Activated naive CD8-positive, alpha-beta T cell treated with anti-CD3 and anti-CD28 coated beads, Interleukin-2, amount 50 U/mL, for 16 hours (primary cell): ENCODE measurements at places on chromosomes 4 and X.

DNA sequence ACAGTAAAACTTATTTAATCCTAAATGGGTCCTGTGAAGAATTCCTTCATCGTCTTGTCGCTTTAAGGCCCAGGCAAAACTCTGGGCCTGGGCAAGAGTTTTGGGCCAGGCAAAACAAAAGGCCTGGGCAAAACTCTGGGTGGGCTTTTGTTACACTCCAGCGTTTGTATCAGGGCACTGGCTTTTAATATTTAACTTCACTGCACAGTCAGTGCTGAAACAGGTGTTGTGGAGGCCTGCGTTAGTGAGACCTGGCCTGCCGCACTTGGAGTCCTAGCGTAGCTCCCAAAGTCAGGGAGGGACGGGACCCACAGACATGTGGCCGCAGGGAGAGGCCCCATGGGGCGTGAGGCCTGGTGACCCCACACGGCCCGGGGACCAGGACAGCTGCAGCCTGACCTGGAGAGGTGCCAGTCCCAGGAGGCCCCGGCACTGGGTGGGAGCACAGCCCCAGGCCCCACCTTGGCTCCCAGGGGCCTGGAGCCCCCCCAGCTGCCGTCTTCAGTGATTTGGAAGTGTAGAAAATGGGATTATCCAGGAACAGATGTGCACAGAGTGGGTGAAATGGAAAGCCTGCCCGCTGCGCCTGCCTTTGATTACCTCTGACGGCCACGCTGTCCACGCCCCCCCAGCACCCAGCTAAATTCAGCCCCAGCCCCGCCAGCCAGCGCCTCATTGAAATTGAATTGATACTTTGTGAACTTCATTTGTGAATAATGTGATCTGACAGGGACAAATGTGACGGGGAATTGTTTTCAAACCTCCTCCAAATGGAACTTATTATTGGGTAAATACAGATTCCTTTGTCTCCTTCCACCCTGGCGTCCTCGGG, 132.9 kb upstream of the NKX1-1 start:
- DNase-seq, result no peak

- DNase-seq, result no peak
These were observed 612 bp upstream of the RRAGB start for GRCh38 chrX:55716937-55717336.

DNA sequence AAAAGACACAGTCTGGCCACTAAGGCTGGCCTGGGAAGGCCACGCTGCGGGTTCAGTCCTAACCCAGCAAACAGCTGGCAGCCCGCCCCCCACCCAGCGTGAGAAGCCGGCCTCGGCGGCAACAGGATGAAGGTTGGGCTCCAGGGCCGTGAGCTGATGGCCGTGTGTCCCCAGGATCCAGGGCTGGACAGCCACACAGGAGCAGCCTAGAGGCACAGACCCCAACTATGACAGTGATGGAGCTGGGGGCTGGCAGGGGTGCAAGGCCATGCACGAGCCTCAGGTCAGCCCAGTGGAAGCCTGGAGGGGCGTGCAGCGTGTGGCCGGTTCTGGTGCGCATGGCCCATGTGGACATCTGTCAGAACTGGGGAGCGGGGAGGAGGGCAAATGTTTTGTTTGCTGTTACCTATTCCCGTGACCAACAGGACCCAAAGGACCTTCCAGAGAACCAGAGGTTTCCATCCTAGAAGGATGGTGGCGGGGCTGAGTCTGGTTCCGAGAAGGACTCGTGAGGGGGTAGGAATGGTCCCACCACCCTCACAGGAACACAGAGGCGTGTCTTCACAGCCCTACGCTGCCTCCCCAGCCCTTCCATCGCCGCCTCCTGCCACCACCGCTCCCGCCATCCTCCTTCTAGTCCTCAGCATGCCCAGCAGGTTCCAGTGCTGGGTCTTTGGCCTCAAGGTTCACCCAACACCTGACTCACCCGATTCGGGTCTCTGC, 46.5 kb downstream of the ZFYVE28 start:
- no peak for DNase-seq

GRCh38 chrX:37594755-37595382, 23.4 kb downstream of the LANCL3 start:
- DNase-seq, result no peak

DNA sequence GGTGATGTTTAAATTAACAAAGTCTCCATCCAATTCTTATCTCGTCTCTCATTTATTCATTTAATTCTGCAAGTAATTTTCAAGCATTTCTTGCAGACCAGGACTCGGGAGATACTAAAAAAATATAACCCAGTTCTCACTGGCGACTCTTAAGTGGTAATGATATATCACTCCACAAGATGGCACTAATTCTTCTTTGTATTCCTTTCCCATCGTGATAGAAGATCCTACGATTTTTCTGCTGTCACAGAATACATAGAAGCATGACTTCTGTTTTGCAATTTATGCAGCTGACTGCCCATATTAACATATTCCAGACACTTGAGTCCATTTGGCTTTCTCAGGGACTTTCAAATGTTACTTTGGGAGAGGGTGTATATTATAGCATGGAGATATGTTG, 64.0 kb upstream of the FGF13 start:
- DNase-seq, result no peak

DNA sequence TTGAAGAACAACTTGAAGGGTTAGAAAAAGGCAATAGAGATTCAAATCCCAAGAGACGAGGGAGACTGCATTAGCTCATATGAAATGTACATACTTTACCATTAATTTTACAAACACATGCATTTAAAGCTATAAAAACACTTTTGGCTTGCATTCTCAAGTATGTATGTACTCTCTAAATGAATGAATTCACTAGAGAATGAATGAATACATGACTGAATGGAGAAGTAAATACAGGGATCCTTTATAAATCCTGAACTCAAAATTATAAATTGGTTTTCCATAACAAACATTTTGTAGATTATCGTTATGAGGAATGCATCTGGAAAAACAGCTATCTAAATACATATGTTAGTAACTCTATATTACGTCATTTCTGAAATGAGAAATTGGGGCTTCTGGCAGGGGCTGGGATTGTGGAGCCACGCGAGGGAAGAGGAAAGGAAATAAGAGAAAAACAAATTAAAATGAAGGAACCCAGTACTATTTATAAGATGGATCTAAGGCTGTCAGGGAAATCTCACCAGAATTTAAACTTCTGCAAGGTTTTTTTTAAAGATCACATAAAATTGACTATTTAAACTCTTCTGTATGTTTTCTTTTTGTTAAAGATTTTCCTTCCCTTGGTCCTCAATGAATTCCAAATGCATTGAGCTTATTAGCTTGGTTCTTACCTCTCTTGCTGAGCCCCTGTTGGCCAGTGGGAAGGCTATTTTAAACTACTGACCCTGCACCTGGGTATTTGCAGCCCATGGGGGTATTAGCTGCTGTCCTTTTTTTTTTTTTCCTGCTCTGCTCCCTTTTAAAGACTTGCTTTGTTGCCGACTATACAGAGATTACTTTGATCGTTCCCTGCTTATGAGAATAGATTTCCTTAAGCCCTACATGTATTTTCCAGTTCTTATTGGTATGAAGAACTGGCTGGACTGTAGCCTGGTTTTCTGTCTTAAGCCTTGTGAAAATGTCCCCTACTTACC, 207.8 kb downstream of the ADGRL3 start:
- no peak for DNase-seq

DNA sequence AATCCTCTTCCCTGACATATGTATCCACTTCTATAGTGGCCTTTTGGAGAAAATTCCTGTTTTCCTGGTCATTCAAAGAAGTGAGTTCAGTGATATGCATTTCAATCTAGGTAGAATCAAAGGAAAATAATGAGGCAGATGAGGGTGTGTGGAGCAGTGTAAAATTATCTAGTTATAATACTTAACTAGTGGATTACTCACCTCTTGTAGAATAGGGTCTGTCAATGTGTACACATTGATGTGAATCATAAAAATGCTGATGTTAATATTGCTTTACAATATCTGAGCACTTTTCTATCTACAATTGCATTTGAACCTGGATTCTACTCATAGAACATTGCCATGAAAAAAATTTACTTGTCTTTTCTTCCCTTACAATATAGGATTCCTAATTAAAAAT, 293.5 kb downstream of the GBA3 start:
- DNase-seq, result no peak

GRCh38 chrX:49244207-49244606, 8.9 kb downstream of the CCDC22 start:
- DNase-seq, result no peak

DNA sequence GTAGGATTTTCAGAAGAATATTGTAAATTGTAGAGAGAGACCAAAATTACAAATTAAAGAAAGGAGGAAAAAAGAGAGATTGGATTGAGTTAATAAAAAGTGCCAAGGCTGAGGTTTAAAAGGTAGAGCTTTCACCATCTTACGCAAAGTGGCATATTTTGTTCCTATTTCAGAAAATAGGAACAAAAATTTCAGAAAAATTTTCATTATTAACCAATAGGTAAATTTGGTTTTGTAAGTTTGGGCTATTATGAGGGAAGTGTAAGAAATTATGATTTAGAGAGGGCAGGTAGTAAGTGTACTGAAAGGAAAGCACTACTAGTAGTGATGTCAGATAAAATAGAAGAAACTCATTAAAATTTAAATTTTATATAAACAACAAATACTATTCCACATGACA, 479.7 kb downstream of the ACTRT1 start:
- no peak for DNase-seq

DNA sequence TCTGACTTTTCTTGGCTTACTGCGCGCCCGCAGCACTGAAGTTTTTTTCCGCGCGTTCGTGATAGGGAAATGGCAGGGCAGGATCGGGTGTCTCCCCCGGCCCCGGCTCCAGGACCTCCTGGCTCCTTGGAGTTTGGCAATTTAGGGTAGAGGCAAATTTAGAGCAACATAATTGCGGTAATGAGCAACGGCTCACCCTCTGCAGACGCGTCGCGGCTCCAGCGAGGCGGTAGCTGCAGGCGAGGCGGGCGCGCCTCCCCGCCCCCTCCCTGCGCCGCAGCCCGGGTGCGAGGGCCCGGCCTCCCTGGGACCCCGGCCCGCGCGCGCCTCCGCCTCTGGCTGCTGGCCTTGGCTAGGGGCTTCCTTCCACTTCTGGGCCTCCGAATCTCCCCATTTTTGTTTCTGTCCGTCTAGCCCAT, 6.2 kb downstream of the MSX1 start:
- DNase-seq, result no peak

- no peak for DNase-seq
These were observed 228.4 kb upstream of the EMCN start for GRCh38 chr4:100746141-100746739.

DNA sequence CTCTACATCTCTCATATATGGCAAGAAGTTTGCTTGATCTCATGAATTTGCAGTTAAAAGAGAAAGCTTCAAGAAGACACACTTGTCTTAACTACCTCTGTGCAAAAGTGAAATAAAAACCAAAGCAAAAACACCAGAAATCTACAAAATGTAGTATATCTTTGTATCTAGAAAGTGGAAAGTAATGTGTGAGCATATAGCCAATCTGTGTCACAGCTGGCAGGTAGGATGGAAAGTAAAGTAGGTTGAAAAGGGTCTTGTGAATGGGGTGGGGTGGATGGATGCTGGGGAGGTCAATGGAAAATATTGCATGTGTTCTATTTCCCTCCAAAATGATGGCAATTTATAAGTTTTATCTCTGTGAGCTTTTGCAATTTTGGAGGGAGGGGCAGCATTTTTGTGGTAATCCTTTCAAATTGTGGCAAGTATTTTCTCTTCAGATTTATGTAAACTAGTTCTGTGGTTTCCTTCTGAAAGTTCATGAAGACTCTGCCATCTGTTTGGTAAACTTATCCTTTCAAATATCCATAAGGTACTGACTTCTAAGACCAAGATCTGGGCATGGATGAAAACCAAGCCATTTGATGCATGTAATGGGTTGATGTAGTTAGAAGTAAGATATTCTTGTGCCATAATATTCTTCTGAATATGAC, 215.9 kb upstream of the GIMD1 start:
- no peak for DNase-seq

- no peak for DNase-seq
These were observed 92.3 kb downstream of the PRDM5 start for GRCh38 chr4:120830204-120830603.

DNA sequence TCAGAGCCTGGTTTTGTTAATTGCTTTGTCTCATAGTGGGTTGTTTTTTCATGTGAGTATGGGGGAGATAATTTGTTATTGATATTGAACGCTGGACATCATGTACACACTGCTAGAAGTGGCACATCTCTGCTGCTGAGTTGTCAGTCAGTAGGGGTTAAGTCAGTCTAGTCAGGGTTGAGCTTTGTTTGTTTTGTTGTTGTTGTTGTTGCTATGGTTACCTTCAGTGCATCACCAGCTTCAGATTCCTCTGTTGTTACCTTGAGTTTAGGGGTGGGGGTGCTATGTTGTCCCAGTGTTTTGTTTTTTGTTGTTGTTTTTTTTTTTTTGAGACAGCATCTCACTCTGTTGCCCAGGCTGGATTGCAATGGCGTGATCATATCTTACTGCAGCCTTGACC, 9.9 kb downstream of the YIPF6 start:
- no peak for DNase-seq

GRCh38 chr4:8079031-8079885, 79.4 kb downstream of the ABLIM2 start:
- no peak for DNase-seq

DNA sequence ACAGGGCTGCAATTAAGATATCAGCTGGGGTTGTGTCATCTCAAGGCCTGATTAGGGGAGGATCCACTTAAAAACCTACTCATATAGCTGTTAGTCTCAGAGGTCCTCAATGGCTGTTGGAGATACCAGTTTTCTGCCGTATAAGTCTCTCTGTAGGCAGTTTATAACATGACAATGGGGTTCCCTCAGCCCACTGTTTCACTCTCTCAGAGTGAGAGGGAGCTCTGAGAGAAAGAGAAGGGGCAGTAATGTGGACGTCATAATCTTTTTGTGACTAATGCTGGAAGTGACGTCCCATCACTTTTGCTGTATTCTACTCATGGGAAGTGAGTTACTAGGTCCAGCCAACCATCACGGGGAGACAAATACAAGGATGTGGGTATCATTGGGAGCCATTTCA, 70.3 kb downstream of the STIM2 start:
- DNase-seq, result no peak

DNA sequence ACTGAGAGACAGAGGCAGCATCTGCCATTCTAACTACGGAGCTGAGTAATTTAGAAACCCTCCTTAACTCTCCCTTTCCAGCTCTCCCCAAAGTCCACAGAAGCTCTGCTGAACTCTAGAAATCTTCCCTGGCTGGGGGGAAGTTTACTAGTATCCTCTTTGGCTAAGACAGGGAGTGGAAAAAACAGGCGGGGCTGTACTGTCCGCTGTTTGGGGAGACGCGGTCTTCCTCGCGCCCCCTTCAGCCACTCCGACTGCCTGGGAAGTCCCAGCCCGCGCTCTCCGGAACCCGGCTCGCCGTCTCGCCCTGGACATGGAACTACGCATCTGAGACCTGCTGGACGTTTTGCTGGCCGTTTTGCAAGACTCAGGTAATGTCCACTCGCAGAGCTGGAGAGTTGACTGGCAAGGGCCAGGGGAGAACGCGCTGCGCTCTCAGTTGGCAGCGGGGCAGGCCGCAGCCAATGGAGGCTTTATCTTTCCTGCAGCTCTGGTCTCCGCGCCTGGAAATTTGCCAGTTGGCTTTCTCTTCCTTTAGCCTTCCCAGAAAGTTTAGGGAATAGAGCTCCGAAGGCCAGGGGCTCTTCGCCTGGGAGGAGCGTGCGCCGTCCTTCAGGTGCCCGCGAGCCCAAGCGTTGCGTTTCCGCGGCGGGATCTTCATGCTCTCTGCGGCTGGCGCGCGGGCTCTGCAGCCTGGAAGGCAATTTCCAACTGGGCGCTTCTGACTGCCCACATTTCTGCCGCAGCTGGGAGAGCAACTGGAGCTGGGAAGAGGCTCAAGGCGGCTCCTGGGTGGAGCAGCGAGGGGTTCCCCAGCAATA, 892 bp downstream of the IL1RAPL2 start:
- DNase-seq, result no peak
